8988T (cell line): ENCODE measurements at places on chromosomes 5 and 9.

- peak; percentile 78 for DNase-seq
Measured at GRCh38 chr5:141192110-141192725, at the start of gene PCDHB10. TSS of gene PCDHB10 (plus strand) at chr5:141192353. CDS start at chr5:141192553, 200 bp downstream.

- no peak for DNase-seq
Measured at GRCh38 chr9:88826771-88827181, 164.5 kb upstream of the S1PR3 start.

GRCh38 chr9:10254338-10254737 lies 358.5 kb downstream of the PTPRD start:
- DNase-seq = no peak

GRCh38 chr5:117103703-117104102 lies 529.1 kb upstream of the SEMA6A start:
- no peak for DNase-seq

- DNase-seq = no peak
Measured at GRCh38 chr9:3191715-3192114, 334.1 kb downstream of the RFX3 start.

DNA sequence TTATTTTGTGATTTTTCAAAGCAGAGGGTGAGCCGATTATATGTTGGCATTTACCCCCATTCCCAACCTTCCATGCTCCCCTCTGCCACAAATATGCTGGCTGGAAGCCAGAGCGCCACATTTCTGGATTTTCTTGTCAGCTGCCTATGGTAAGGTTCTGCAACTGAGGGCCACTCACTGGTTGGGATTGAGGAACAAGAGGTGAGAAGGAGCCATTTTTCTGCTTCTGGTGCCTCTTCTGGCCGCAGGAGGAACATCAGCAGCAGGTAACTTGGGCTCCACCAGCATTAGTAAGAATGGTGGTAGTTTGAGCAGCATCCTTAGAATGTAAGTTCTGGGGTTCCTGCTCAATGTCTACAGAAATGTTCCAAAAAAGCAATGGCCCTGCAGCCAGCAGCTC lies 159.5 kb upstream of the MAST4 start:
- no peak for DNase-seq

- DNase-seq = no peak
Measured at GRCh38 chr9:111413996-111414395, 70.2 kb downstream of the ECPAS start.

GRCh38 chr5:179867476-179867875 lies 8.9 kb upstream of the MRNIP start:
- peak; percentile 34 for DNase-seq

GRCh38 chr5:116864157-116864837 lies 289.7 kb upstream of the SEMA6A start:
- DNase-seq = no peak

GRCh38 chr5:34632807-34633422 lies 23.2 kb upstream of the RAI14 start:
- no peak for DNase-seq

GRCh38 chr5:102975045-102975444 lies 144.9 kb downstream of the GIN1 start:
- no peak for DNase-seq

- no peak for DNase-seq
Measured at GRCh38 chr9:70832492-70832891, 288.9 kb downstream of the TRPM3 start.

- no peak for DNase-seq
Measured at GRCh38 chr5:177357459-177358351, at the start of gene RGS14. TSS of gene RGS14 (plus strand) at chr5:177357924. CDS start at chr5:177358025, 101 bp downstream.

DNA sequence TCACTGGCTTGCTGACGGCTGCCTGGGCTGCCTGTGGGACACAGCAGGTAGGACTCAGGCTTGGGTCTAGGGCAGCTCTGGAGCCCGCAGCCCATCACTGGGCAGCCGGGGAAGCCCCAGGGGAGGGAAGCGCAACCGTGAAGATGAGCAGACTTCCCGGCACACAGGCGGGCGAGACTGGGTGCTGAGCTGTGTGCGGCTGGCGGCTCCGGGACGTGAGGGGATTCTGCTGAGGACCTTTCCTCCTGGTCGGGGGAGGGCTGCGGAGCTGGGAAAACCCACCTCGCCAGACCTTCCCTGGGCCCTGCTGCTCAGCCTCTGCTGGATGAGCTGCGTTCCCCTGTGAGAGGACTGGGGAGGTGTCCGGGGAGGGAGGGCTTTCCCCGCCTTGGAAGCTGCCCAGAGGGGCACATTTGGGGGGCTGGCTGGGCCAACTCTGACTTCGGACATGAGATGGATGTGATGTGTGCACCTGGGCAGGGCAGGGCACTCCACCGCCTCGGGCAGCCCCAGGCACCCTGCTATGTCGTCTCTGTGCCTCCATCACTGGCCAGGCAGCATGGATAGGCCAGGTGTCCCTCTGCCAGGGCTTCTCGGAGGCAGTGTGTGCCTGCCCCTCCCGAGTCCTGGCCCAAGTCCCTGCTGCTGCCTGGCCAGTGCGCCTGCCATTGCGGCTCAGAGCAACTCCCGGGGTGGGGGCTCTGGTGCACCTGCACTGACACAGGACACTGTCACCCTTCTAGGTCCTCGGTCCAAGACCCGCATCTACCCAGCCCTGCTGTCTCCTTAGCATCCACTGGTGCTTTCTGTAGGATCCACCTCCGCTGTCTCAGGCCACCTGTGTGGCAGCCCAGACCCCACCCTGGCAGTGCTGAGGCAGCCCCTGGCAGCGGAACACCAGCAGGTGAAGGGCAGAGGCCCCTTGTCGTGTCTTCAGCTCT lies 66.4 kb downstream of the COL5A1 start:
- no peak for DNase-seq

DNA sequence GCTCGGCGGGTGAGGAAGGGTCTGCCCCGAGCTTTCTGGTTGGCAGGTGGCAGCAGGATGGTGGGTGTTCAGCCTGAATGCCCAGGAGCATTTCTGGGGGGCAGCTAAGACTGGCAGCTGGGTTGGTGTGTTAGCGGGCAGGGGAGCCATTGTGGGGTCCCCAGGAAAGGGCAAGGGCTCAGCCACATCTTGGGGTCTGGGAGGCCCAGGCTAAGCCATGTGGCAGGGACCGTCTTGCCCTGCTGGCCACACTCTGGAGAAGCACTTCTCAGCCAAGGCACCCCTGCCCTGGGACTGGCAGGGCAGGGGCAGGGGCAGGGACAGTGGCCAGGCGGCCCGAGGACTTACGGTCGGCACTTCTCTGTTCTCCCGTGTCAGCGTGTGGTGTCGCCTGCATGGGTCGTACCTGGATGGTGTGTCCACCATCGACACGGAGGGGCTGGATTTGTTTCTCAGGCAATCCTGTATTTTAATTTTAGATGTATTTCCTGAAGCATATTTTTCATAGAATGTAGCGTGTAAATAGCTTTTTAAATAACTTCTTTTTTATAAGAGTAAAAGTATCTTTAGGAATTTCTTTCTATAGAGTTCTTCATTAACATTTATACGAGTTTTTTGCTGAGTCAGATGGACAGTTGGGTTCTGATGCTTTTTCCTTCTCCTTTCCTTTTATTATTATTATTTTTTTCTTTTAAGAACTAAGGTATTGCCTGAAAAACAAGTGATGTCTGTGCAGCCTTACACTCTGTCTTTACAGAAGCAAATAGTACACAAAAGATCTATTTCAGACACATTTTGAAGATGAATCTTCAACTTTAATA lies 102.0 kb downstream of the PHF2 start:
- no peak for DNase-seq

GRCh38 chr5:173314166-173314952 lies 13.9 kb downstream of the STC2 start:
- no peak for DNase-seq

- DNase-seq = no peak
Measured at GRCh38 chr9:79809931-79810330, 238.2 kb downstream of the TLE4 start.

DNA sequence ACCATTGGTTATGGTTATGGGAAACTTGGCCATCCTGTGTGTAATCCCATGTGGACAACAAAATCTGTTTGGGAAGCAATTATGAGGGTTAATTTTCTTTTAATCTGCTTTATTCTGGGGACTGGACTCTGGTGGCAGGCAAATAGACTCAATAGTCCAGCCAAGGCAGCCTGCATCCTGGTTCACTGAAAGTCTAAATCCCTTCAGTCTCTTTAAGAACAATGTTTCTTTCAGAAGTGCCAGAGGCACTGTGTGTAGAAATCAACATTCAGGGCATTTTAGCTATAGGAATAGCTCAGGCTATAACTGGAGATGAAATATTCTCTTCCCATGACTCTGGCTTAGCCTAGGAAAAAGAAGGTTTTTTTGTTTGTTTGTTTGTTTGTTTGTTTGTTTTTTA lies 118.0 kb downstream of the SPATA31D1 start:
- DNase-seq = no peak

DNA sequence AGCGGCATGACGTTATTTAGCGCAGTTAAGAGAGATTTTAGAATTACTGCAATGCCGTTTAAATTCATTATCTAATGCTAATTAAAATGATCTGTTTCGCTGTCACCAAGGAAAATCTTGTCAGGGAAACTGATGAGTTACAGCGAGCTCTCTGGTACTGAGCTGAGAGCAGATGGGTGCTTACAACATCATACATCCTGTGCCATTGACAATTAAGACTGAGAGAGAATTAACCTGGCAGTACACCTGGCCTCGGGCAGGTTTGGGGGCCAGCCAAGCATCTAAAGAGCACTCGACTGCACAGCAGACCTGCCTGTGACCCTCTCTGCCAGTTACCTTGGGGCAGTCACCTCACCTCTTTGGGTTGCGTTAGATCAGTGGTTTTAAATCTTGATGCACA lies 55.0 kb downstream of the PUM3 start:
- DNase-seq = no peak

- DNase-seq = no peak
Measured at GRCh38 chr5:124997186-124997893, 250.9 kb upstream of the ZNF608 start.

GRCh38 chr9:13274886-13275641 lies 4.4 kb downstream of the MPDZ start:
- no peak for DNase-seq

GRCh38 chr9:124941679-124942561 lies 1.0 kb upstream of the GOLGA1 start:
- no peak for DNase-seq

DNA sequence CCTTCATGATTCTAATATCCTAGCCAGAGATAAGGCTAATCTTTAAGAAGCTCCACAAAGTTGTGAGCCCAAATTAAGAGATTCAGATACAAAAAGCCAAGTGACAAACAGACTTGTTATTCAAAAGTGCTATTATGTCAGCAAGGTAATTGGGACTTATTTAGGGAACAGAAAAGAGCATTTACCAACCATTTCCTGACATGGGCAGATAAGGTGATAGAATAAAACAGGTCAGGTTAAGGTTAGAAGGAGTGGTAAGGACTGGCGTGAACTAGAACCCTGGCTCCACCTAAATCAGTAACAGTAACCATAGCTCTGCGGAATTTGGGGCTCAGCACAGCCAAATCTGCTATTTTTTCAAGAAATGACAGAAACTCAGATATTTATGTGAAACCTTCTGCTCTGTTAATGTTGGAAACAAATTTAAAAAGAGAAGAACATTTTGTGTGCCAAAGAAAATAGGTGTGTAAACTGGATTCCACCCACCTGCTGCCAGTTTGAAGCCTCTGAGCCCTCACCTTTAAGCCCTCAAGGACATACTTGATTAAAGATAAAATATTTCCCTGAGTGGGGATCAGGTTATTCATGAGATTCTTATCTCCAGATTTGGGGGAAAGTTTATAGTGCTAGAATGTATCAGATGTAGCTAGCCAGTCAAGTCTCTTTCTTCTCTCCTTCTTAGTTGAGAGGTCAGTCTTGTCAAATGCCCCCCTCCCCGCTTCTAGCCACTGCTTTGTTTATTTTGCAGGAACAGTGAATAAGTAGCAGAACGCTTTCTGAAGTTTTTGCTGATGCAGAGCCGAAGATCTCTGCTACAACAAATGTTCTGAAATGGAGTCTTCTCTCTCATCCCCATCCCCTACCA lies 10.2 kb upstream of the ERMP1 start:
- no peak for DNase-seq

GRCh38 chr5:55205001-55205400 lies 22.1 kb downstream of the MCIDAS start:
- no peak for DNase-seq

- DNase-seq = no peak
Measured at GRCh38 chr5:160976181-160976580, 124.2 kb upstream of the ATP10B start.

DNA sequence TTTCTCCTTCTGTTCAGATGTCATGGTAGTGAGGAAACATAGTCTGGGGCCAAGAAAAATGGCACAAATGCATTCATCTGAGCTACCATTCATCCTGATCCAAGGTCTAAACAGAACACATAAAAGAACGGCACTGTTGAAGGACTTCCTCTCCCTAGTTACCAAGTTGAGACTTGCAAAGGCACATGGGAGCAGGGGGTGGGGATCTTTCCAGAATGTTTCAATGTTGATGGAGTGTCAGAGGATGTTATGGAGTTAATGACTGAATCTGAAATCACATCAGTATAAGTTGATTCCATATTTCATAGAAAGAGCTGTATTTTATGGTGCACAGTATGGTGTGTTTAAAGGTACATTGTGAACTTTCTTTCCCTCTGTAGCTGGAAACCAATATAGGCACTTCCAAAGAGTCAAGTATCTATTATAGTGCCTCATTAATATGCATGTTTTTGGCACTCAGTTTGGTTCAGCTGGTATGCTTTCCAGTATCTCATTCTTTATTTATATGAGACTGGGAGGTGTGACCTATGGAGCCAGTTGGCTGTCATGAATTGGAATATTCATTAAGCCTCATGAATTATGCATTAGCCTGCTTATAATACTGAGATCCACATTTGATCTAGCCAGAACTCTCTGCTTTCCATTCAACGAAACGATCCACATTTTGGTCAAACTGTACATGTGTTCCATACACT lies 603.0 kb downstream of the NR2F1-AS1 start:
- DNase-seq = no peak

DNA sequence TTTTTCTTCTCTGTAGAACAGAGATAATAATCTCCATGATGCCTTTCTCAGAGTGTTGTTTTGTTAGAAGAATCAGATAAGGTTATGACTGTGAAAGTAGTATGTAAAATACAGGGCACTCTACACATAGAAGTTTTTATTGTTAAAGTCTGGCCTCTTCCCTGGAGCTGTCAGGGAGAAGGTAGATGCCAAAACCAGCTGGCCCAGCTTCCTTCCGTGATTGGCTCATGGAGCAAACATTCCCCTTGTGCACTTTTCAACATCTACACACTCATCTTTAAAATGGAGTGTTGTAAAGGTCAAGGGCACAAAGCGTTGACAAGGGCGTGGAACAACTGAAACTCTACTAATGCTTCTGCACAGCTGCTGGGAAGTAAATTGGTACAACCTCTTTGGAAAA lies 7.4 kb upstream of the RNF183 start:
- DNase-seq = no peak
